ENCODE measurements at places on chromosomes 4 and X.

- DNase-seq: no peak
Observed at GRCh38 chr4:153084224-153084979, 119.8 kb upstream of the TRIM2 start.

DNA sequence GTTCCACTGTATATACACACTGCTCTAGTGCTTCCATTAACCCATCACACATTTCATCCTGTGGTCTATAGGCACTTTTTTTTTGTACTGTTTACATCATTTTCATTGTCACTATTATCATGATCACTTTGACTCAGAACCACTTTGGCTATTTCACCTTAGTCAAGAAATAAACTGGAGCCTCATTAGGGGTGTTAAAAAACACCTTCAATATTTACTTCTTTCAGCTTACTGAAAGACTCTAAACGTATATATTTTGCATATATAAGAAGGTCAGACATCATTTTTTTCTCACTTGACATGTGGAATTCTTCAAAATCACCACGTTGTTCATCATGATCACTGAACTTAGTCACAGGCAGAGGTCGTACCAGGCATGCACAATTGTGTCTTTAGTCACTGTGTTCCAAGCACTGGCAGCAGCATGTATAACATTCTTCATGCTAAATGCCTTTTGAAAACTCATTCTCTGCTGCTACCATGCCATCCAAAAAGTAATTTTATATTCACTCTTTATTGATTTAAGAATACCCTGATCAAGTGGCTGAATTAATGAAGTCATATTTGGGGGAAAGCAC lies 229.2 kb upstream of the ARSJ start:
- DNase-seq: no peak

DNA sequence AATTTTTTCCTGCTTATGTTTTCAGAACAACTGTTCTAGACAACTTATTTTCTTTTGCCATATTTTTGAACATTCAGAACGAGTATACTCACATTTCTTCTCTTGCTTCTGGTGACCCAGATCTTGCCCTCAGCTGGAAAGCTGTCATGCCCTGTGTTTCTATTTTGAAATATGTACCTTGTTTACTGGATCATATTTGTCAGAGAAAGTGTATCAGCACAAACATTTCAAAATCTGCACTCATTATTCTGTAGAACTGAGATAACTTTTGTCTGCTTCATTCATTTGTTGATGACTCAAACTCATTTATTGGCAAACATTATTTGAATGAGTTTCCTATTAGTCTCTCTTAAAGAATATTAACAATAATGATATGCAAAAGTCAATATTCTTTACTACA lies 46.2 kb upstream of the FAM9A start:
- DNase-seq: no peak

DNA sequence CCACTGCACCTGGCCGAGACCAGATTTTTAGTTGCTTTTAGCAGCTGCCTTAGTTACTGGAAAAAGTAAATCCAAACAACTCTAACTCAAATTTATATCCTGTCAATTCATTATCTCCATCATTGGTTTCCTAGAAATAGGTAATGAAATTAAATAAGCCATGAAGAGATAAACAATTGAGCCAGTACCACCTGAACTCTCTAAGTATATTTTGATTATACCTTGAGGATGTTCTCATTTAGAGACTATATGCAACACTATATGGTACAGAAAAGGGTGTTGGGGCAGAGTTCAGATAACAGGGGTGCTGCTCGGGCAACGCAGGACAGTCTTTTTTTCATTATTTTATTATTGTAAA lies 35.0 kb downstream of the SAT1 start:
- DNase-seq: no peak

GRCh38 chr4:113248320-113248719 lies 198.9 kb downstream of the ANK2 start:
- DNase-seq: no peak

- DNase-seq: no peak
Observed at GRCh38 chr4:17812125-17812524, 1.3 kb downstream of the NCAPG start.
